ENCODE measurements at places on chromosomes 16 and 17. TPM values are rescaled to one million over a fixed set of nuclear protein-coding genes. Genes with fewer than 3 reads are reported as not detected.

GRCh38 chr17:58535431-58535830 is 21.0 kb upstream of the MTMR4 start:
- no peak for DNase-seq

DNA sequence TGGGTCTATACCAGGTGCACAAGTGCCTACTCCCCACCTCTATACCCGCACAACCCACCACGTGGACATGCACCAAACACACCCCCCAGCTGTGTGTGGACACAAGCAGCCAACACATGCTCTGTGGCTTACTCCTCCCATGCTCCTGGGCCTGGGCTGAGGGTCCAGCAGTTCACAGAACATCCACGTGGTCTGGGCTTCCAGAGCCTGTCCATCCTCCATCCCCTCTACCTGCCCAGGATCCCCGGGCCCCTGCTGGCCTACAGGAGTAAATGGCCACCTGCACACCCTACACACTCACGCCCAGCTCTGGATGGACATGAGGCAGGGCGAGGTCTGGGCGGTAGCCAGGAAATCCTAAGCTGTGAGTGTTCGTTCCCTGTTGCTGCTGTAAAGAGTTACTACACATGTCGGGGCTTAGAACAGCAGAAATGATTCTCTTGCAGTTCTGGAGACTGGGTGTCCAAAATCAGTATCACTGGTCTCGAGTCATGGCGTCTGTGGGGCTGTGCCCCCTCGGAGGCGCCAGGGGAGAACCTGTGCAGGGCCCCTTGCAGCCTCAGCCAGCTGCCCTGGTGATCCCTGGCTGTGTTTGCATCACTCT is 15.0 kb upstream of the RAI1 start:
- DNase-seq: no peak

- DNase-seq: no peak
These were observed 787 bp downstream of the AMDHD2 start for GRCh38 chr16:2520784-2521531.

GRCh38 chr16:56980792-56981724 is 8.3 kb upstream of the NLRC5 start:
- DNase-seq: no peak

GRCh38 chr16:31507617-31507928 is 618 bp downstream of the RUSF1 start:
- DNase-seq: no peak

DNA sequence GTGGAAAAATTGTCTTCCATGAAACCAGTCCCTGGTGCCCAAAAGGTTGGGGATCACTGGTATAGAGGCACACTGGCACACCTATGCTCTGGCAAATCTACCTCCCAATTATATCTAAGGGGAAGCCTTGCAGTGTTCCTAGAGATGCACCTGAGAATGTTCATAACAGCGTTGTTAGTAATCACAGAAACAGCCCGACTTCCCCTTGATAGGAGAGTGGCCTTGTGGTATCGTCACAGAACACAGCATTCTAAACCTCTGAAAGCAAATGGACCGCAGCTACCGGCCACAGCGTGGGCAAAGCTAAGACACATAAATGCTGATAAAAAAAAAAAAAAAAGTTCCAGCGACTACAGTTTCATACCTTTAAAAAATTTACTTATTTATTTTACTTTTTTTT is 39.1 kb upstream of the ADGRG1 start:
- DNase-seq: no peak

- DNase-seq: no peak
These were observed 234.7 kb upstream of the SDK2 start for GRCh38 chr17:73878923-73879322.

- DNase-seq: no peak
These were observed 64.5 kb upstream of the SEC14L1 start for GRCh38 chr17:77076124-77076830.

DNA sequence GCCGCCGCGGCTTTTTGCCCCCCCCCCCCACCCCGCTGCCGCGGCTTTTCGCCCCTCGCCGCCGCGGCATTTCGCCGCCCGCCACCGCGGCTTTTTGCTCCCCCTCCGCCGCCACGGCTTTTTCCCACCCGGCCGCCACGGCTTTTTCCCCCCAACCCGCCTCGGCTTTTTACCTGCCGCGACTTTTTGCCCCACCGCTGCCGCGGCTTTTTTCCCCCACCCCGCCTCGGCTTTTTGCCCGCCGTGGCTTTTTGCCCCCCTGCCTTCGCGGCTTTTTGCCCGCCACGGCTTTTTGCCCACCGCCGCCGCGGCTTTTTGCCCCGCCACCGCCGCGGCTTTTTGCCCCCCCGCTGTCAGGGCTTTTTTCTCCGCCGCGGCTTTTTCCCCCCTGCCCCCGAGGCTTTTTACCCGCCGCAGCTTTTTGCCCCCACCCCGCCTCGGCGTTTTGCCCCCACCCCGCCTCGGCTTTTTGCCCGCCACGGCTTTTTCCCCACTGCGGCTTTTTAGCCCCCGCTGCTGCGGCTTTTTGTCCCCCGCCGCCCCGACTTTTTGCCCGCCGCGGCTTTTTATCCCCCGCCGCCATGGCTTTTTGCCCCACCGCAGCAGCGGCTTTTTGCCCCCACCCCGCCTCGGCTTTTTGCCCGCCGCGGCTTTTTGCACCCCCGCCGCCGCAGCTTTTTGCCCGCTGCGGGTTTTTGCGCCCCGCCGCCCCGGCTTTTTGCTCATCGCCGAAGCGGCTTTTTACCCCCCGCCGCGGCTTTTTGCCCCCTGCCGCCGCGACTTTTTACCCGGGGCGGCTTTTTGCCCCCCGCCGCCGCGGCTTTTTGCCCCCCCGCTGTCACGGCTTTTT is 527.8 kb upstream of the WSB1 start:
- DNase-seq: no peak

- no peak for DNase-seq
These were observed 3.8 kb downstream of the SNX20 start for GRCh38 chr16:50677351-50677750.

DNA sequence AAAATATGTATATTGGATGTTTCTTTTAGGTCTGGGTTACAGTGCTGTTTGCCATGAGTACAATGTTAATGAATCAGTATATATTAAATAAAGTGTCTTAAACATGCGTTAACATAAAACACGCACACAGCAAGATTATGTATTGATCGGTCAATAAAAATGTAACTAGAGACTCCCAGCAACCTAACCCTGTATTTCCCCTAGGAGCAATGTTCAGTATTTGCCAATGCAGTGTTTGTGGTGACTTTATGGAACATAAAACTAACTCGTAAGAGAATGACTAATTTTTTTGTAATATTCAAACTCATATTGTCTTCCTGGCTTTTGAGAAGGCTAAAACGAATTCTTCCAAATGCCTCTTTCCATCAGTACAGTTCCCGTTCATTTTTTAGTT is 22.5 kb downstream of the PRKAR1A start:
- no peak for DNase-seq

DNA sequence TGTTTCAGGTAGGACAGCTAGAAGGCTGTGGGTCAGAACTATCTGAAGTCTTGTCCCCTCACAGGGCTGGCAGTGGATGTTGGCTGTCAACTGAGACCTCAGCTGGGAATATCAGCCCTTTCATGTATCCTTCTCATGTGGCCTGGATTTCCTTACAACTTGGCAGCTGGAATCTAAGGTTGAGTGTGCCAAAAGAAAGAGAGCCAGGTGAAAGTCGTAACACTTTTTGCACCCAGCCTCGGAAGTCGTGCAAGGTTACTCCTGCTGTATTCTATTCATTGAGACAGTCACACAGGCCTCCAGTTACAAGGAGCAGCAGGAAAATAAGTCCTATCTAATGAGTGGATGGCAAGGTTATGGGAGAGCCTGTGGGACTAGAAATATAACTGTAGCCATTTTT is 52.6 kb upstream of the DNAH9 start:
- DNase-seq: no peak

- DNase-seq: no peak
These were observed 115.5 kb downstream of the PLCG2 start for GRCh38 chr16:81894592-81894991.

GRCh38 chr17:79427621-79428539 is 183.0 kb downstream of the RBFOX3 start:
- DNase-seq: no peak

- no peak for DNase-seq
These were observed 22.9 kb upstream of the YWHAE start for GRCh38 chr17:1422885-1423284.

DNA sequence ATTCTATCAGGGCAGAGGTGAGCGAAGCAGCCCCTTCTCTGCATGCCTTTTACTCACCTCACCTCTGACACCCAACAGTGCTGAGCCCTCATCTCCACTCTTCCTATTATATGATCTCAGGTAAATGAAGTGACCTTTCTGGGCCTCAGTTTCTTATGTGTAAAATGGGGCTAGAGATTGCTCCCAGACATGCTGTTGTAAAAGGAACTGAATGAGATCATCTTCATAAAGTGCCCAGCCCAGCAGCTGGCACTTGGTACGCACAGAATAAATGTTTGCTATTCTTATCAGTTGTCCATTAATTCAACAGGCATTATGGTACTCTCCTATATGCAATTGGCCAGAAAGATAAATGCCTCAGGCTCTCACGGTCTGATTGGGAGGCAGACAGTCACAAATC is 4.5 kb upstream of the GALK1 start:
- DNase-seq: no peak

DNA sequence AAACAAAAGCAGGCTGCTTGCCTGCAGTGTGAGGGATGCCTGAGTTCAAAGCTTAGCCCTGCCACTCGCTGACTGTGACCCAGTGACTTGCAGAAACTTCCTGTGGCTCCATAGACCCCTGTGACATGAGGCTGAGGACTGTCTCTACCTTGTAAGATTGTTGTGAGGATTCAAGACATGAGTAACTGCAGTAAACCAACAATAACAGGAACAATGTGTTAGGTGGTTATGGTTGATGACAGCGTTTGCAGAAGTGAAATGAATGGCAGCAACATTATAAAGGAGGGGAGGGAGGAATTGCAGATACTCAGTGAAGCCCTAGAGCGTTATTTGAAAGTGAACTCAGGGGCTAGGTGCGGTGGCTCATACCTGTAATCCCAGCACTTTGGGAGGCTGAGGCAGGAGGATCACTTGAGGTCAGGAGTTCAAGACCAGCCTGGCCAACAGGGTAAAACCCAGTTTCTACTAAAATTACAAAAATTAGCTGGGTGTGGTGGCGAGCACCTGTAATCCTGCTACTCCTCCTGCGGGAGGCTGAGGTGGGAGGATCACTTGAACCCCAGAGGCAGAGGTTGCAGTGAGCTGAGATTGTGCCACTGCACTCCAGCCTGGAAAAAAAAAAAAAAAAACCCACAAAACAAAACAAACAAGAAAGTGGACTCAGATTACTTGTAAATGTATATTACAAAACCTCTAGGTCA is 33.5 kb upstream of the EMP2 start:
- no peak for DNase-seq

GRCh38 chr16:85752511-85753420 is 1.9 kb upstream of the C16orf74 start:
- DNase-seq: no peak

DNA sequence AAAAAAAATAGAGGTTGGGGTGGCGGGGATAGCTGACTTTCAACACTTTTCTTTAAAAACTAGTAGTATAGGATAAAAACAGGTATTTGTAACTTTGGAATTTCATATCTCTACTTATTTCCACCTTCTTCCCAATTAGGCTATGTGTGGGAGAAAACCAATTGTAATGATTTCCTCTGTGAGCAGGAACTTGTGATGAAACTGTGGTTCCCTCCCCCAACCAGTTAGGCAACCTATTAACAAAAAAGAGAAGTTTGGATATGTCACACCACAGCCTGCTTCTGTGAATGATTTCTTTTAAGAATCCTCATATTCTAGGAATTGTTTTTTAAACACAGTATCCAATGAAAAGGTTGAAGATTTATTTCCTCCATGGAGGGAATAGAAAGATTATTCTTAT is 1.9 kb downstream of the IGSF6 start:
- no peak for DNase-seq

GRCh38 chr17:43338886-43339516 is 59.8 kb upstream of the ARL4D start:
- DNase-seq: peak; percentile 48

GRCh38 chr16:4103745-4104144 is 12.5 kb downstream of the ADCY9 start:
- no peak for DNase-seq

DNA sequence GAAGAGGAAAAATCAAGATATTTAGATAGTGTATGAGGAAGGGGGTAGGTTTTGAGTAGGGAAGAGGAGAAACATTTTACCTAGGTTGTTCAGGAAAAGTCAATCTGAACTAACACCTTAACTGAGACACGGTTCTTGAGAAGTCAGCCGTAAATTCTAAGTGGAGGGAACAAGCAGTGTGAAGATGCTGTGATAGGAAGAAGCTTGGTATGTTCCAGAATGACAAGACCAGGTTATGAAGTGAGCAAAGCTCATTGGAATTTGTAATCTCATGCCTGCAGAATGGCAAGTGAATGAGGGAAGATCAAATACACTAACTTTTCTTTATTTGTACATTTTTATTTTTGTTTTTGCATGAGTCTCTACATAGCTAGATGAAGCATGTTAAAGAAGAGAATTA is 307.6 kb downstream of the ZFHX3 start:
- DNase-seq: no peak

GRCh38 chr16:89593841-89594240 is 18.3 kb downstream of the CPNE7 start:
- no peak for DNase-seq

DNA sequence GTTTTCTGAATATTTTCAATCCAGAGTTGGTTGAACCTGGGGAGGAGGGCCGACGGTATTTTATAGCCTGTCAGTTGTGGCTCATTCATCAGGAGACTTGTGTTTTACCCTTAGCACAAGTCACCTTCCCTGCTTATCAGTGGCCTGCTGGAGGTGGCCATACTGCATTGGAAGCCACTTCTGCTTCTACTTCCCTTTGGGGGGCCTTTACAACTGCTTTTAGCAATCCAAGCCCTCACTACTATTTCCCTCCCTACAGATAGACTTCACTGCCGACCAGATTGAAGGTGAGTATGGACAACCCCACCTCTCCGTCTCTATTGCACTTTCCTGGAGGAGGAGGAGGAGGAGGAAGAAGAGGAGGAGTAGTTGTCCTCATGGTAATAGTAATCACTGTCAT is 4.4 kb downstream of the MYL4 start:
- DNase-seq: no peak

DNA sequence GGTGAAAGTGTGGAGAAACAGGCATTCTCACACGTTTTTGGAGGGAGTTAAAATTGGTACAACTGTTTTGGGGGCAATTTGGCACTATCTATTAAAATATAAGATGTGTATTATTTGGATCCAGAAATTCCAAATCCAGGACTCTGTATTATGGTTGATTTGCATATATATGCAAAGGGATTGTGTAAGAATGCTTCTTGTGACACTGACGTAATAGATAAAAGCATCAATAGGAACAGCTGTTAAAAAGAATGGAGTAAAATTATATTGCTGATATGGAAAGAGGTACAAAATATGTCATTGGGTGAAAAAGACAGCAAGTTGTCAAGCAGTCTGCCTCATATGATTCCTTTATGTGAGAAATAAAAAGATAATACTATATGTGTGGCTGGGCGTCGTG is 17.3 kb downstream of the FA2H start:
- DNase-seq: no peak

- no peak for DNase-seq
These were observed 644 bp upstream of the RHOT1 start for GRCh38 chr17:32141679-32142037.

GRCh38 chr16:57284952-57285363 is 486 bp upstream of the PLLP start:
- DNase-seq: no peak

FBXO47 gene
- total RNA-seq: not detected

SLC47A1 gene
- total RNA-seq: 1.00 TPM

CLEC10A gene
- total RNA-seq: not detected

ADORA2B gene
- total RNA-seq: 8.4 TPM

ETV4 gene
- total RNA-seq: 6.9 TPM

C17orf100 gene
- total RNA-seq: 2.5 TPM

FBXO39 gene
- not detected for total RNA-seq

SMIM5 gene
- total RNA-seq: 0.27 TPM

BAIAP3 gene
- 8.8 TPM for total RNA-seq

MAP2K6 gene
- total RNA-seq: 32.6 TPM

Data from cerebellum (tissue), 4 donors.